CD4-positive, alpha-beta T cell treated with Interleukin-17A for 1 hour (primary cell): ENCODE measurements at places on chromosomes 5 and 9.
A peak's percentile ranks its signal among the peaks of the same experiment; 100 is the strongest.

GRCh38 chr5:36675282-36675681 lies 68.9 kb downstream of the SLC1A3 start:
- no peak for DNase-seq

GRCh38 chr5:65261499-65261898 lies 220.2 kb downstream of the ADAMTS6 start:
- no peak for DNase-seq

DNA sequence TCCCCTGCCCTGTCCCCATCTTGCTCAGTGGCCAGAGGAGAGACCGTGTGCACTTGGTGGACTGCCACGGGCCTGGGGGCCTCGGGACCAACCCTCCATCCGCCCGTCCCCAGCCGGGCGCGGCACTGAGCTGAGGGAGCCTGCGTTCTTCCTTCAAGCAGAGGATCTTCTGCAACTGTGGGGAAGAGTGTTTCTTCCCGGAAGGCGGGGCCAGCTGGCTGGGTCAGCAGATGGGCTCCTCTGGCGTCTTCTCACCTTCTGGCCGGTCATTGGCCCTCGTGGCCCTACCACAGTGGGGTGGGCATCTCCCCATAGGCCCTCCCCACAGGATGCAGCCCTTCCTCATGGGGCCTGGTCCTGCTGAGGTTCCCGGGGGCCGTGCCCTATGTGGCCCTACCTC lies 17.4 kb downstream of the RXRA start:
- no peak for DNase-seq

DNA sequence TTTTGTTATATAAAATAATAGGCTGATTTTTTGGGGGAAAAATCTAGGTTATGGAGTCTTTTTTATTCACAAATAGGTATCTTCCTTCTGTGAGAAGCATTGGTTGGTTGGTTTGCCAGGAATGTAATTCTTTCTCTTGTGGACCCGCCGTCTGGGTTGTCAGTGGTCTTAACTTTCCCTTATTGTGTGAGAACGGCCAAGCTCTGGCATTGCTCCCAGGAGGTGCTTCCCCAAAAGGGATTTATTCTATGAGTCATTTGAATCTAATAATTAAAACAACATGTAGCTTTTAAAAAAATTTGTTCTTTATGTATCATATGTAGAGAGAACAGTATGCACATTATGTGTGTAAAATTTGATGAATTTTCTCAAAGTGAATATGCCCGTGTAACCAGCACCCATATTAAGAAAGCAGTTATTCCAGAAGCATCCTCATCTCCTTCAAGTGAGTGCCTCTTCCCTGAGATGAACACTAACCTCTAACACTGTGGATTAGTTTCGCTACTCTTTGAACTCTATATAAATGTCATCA lies 114.4 kb downstream of the MAST4 start:
- no peak for DNase-seq

DNA sequence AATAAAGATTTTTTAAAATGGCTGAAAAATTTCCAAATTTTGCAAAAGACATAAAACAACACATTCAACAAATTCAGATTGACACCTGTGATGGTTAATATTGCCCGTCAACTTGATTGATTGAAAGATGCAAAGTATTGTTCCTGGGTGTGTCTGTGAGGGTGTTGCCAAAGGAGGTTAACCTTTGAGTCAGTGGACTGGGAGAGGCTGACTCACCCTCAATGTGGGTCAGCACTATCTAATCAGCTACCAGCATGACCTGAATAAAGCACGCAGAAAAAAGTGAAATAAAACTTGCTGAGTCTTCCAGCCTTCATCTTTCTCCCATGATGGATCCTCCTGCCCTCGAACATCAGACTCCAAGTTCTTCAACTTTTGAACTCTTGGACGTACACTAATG lies 868.0 kb upstream of the CTNND2 start:
- no peak for DNase-seq

DNA sequence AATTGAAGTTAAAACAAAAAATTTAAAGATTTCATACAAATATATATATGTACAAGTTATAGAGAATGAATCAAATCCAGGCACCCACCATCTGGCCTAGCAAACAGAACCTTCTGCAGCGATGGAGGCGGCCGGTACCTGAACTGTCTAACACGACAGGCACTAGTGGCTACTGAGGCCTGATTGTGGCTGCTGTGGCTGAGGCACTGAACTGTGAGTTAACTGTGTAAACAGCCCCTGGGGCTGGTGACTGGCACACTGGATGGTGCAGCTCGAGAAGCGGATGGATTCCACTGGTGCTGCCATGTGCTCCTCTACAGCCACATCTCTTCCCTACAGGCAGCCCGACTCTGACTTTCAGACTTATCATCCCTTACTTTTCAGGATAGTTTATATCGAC lies 82.4 kb downstream of the RAPGEF1 start:
- peak; percentile 21 for DNase-seq

DNA sequence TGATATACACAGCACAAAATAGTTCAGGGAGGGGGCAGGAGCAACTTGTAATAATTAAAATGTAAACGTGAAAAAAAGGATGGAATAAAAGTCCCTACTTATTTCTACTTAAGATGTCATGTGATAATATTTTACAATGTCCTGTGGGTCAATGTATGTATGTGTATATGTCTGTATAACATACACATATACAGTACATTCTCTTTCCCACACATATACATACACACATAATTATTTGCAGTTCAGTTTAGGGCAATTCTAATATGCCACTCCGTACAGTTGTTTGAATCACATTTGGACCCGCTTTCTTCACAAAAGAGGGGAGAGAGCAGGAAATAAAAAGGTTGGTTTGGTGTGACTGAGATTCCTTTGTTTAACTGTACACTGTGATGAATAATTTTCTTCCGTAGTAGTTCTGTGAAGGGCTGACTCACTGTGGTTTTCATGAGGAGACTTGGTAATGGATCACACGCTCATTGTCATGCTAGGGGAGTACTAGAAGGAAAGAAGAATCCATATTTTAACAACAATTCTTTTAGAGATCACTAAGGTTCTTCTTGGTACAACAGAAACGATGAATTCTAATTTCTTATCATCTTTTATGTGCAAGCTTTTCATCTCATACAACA lies 26.2 kb upstream of the ACOT12 start:
- DNase-seq, result no peak

DNA sequence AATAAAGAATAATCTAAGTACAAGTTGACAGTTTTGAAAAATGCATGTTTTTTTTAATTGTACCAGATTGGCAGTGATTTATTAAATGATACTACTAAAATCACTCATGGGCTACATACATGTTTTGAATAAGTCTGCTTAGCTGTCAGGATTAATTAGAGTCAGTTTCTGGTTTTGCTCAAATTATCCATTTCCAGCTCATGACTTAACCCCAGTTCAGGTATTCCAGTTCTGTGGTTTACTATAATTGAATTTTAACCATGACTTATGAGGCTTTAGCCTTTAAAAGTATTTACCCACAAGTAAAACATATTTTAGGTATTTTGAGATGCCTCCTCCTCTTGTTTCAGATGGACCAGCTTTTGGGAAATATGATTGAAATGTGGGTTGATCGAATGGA lies 17.8 kb upstream of the LRRC70 start:
- DNase-seq, result no peak

GRCh38 chr5:67506241-67506640 lies 309.6 kb upstream of the CD180 start:
- no peak for DNase-seq

GRCh38 chr9:31153250-31153840 lies 1231.1 kb upstream of the ACO1 start:
- no peak for DNase-seq

GRCh38 chr9:76298521-76299144 lies 95.6 kb downstream of the RFK start:
- no peak for DNase-seq

- no peak for DNase-seq
Measured at GRCh38 chr9:89721176-89721700, 116.4 kb downstream of the GADD45G start.

DNA sequence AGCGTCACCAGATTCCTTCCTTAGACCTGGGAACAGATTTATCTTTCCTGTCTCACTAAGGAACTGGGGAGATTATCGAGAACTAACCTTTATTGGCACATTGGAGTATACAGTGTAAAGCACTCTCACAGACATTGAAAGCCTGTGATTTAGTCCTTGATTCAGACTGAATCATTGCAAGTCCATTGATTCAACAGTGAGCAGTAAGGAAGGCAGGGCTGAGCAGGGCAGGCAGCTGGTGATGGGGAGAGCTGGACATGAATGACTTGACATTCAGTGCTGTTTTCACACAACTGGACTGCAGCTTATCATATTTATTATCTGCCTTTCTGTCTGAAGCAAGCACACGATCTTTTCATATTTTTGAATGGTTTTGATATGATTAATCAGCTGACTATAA lies 16.2 kb downstream of the ISOC1 start:
- no peak for DNase-seq

GRCh38 chr9:131333771-131334628 lies 44.5 kb downstream of the PLPP7 start:
- no peak for DNase-seq

GRCh38 chr9:17742067-17742466 lies 163.2 kb downstream of the SH3GL2 start:
- no peak for DNase-seq

DNA sequence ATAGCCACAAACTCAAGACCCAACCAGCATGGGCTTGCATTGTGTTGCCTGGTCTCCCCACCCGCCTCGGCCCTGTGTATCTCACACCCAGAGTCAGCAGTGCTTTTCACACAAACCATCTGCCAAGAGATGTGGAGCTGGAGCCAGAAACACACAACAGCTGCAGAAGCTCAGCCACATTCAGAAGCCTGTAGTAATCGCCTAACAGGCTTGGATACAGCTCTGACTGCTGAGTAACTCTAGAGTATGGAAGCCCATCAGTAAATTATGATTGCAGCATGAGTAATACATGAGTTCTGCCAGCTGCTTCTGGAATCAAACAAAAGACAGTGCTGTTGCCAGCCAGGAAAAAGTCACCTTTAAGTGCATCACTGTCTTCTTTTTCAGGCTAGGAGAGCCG lies 16.0 kb downstream of the TEK start:
- DNase-seq, result no peak

DNA sequence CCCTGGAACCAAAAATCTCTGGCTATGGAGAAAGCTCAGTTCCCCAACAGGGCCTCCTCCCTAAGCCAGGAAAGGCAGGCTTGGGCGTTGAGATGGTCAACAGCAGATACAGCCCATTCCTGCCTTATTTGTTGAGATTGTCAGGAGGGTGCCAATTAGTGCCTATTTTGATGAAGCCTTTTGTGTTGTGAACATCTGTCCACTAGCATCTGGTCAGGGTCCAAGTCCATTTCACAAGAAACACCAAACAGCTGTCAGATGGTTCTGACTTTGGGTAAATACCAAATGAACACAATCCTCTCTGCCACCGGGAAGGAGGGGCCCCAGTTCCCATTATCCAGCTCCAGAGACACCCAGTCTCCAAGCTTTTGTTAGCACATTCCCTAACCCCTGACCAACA lies 19.9 kb downstream of the SEMA6A start:
- DNase-seq, result no peak

DNA sequence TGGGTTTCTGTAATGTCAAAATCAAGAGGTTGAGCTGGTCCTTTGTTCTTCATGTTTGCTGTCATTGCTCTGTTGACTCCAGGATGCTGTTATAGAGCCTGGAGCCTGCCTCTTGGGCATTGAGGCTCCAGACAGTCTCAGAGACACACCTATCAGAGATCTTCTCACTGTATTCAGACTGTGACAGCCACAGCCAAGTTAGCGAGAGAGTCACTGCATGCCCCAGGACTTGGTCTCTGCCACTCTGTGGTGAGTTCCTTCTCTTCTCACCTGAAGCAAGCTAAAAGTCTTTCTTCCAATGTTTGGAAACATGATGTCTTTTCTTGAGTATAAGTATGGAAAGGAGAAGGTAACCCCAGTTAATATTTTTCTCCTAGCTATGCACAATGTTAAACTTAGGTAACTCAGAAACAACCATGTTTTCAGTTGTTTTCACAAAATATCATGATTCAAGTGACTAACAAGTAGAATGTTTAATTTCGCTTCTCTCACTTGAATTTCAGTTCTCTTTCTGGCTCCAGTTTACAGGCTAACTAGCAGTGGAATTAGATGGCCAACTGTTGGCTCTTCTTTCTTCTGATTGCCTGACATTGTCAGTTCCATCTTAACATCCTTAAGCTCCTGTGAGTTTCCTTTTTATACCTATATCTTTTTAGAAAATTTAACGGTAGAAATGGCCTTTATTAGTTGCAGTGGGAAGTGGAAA lies 20.6 kb upstream of the ZFYVE16 start:
- no peak for DNase-seq

GRCh38 chr5:138831703-138832102 lies 43.4 kb downstream of the LRRTM2 start:
- DNase-seq, result no peak

- DNase-seq, result no peak
Measured at GRCh38 chr5:137666461-137666850, 69.4 kb downstream of the KLHL3 start.

DNA sequence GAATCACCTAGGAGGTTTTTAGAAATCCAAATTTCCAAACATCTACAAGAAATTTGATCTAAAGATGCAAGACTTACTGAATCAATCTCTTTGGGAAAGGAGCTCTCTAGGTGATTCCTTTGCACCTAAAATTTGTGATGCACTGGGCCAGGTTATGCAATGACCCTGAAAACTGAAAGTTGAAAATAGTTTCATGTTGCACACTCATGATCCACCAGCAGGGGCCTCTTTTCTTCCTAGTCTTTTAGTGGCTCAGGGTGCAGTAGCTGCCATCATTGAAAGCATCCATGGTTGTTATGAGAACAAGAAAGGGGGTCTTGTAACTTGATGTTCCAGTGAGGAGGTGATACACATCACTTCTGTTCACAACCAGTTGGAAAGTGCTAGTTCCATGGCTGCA lies 486.8 kb downstream of the PSAT1 start:
- DNase-seq, result no peak

- no peak for DNase-seq
Measured at GRCh38 chr5:17796757-17797396, 162.6 kb downstream of the TAF11L14 start.

DNA sequence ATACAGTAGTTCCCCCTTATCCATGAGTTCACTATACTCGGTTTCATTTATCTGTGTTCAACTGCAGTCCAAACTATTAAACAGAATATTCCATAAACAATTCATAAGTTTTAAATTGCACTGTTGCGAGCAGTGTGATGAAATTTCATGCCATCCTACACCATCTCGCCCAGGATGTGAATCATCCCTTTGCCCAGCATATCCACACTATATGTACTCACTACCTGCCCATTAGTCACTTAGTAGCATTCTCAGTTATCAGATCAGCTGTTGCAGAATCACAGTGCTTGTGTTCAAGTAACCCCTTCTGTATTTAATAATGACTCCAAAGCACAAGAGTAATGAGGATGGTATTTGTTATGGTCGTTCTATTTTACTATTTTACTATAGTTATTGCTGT lies 51.5 kb downstream of the SHOC1 start:
- no peak for DNase-seq

DNA sequence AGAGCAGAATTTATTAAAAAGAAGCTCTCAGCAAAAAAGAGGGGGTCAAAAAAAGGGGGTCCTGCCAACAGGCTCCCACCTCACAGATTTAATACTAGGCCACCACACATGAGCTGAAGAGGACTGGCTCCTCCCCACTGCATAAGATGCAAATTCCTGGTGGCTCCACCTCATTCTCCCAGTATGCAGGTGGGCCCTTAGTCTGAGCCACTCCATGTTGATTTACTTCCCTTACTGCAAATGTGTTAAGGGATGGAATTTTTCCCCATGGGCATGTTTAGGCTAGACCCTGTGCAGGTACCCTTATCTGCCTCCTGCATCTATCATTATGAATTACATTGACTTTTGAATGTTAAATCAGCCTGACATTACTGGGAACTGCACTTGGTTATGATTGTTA lies 82.9 kb downstream of the ISOC1 start:
- DNase-seq, result no peak
